ENCODE measurements at places on chromosomes 7 and 10. TPM values are rescaled to one million over a fixed set of nuclear protein-coding genes. Genes with fewer than 3 reads are reported as not detected.

The PLAC9 gene
- 0.78 TPM for total RNA-seq

DNA sequence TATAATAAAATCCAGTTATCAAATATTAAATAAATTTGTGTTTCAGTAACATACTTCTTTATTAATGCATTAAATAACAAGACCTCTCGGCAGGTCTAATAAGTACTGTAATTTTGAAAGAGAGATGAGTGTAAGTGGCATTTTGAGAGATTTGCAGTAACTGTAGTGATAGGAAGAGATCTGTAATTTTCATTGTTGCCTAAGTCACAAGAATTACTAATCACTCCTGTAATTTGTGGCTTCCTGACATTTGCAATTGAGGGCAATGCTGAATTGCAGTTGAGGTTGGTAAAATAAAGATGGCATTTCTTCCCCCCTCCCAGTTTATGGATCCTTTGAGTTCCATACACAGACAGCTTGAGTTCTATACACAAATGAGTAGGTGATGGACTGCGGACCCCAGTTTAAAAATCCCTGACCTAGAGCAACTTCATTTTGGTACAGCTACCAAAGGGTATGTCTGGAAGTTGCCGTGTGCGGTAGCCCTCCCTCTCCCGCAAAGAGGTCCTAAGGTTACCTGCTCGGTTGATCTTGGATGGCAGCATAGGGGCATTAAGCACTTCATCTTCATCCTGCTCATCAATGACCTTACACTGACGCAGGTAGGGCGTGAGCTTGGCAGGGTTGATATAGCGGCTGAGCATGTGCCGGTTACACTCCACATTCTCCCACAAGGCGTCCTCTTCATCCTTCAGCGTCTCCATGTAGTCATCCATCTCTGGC, 96.4 kb downstream of the CARD11 start:
- DNase-seq = peak; percentile 10
- H3K27me3 ChIP-seq = no peaks in the 10 kb centered on the region
- no peak overlapping the region for H3K4me3 ChIP-seq
- H3K4me1 ChIP-seq = no peaks in the 10 kb centered on the region
- H3K27ac ChIP-seq = no peak overlapping the region

DNA sequence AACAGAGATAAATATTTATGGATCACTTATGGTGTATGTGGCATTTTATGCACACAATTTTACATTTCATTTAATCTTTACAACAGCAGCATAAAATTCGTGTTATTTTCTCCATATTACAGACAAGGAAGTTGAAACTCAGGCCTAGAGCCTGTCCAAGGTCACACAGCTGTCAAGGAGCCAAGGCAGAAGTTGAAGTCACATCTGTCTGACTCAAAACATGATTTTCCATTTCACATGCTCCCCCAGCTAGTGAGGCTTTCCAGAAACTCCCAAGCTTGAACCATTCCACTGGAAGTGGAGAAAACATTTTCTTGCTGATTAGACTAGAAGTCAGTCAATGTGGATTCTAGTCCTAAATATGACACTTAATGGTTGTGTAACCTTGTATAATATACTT, 110.5 kb downstream of the HECTD2 start:
- H3K4me1 ChIP-seq = peaks cover 10% of the 10 kb centered on the region
- no peak for DNase-seq
- H3K4me3 ChIP-seq = no peak overlapping the region
- H3K27me3 ChIP-seq = no peaks in the 10 kb centered on the region
- H3K36me3 ChIP-seq = no peaks in the 10 kb centered on the region

GRCh38 chr7:92955081-92955480, 118.7 kb upstream of the CDK6 start:
- H3K4me3 ChIP-seq = no peak overlapping the region
- H3K36me3 ChIP-seq = no peaks in the 10 kb centered on the region
- H3K4me1 ChIP-seq = no peaks in the 10 kb centered on the region
- no peak overlapping the region for H3K27ac ChIP-seq
- DNase-seq = no peak

GRCh38 chr10:70424320-70424719, 17.2 kb downstream of the NODAL start:
- H3K27me3 ChIP-seq = no peaks in the 10 kb centered on the region
- no peak for DNase-seq
- no peak overlapping the region for H3K27ac ChIP-seq
- no peak overlapping the region for H3K4me3 ChIP-seq
- peaks cover 87% of the 10 kb centered on the region for H3K36me3 ChIP-seq
